Gastroesophageal sphincter (tissue), 4 donors: ENCODE measurements at places on chromosomes 3 and 15. TPM values are rescaled to one million over a fixed set of nuclear protein-coding genes. Genes with fewer than 3 reads are reported as not detected.

- no peak for ATAC-seq
These were observed 16.6 kb upstream of the SEC13 start for GRCh38 chr3:10337323-10338163.

DNA sequence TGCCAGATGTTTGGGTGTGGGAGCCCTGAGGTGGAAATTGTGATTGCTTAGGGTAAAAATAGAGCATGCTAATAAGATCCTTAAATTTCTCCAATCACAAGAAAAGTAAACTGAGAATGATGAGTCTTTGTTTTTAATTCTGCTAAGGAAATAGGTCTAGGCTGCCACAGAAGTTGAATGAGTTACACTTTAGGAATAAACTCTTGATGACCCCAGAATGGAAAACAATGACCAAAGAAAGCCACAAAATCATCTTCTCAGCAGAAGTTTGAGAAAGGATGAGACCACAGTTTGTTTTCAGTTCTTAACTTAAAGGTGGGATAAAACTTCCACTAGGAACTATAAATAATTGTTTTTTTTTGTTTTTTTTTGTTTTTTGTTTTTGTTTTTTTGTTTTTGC lies 164.6 kb upstream of the BCL6 start:
- ATAC-seq: no peak

DNA sequence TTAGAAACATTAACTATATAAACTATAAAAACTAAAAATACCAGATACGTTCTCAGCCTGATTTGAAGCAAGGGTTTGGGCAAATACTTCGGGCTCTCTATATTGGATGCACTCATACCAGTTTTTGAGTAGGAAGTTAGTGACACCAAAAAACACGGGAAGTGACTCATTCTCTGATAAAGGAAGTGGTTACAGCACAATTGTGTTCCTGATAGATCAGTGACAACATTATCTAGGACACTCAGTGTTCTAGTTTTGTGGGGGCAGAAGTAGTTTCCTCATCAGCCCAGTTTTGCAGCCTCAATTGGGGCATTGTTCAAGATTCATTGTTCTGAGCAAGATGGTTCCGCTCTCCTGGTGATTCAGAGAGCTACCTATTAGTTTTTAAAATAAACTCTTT lies 469.6 kb upstream of the DPPA4 start:
- peak; percentile 31 for ATAC-seq

- no peak for ATAC-seq
These were observed 17.3 kb downstream of the PLS1 start for GRCh38 chr3:142613491-142613890.

DNA sequence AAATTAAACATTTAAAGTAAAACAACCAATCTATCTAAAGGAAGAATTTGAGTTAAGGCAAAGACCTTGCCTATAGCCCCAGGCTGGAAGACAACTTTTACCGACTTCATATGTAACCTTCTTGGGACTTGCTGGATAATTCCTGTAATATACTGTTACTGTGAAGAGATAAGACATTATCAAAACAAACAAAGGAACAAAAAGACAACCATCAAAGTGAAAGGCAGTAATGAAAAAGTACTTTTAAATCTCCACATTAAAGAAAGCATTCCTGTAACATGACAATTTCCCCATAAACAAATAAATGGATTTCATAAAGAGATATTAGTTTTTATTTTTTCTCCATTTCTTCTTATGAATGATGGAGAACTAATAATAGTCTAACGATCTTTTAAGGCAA lies 2.4 kb downstream of the CMTM6 start:
- ATAC-seq: no peak

- no peak for ATAC-seq
These were observed 23.9 kb upstream of the AP4E1 start for GRCh38 chr15:50884540-50884939.

DNA sequence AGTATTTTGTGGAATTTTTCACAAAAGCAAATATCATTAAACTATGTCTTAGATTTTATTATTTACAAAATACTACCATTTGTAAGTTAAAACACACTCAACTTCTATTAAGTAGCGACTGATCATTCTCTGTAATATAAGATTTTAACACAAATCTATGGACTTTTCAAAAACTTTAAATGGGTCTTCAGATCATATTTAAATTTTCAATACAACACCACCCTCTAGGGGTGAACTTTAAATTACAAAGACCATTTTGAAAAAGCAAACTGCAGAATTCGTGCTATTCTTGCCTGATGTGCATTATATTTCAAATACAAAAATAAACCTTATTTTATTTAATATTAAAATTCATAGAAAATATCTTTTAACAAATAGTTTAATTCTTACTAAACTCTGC lies 8.2 kb upstream of the VGLL4 start:
- no peak for ATAC-seq

DNA sequence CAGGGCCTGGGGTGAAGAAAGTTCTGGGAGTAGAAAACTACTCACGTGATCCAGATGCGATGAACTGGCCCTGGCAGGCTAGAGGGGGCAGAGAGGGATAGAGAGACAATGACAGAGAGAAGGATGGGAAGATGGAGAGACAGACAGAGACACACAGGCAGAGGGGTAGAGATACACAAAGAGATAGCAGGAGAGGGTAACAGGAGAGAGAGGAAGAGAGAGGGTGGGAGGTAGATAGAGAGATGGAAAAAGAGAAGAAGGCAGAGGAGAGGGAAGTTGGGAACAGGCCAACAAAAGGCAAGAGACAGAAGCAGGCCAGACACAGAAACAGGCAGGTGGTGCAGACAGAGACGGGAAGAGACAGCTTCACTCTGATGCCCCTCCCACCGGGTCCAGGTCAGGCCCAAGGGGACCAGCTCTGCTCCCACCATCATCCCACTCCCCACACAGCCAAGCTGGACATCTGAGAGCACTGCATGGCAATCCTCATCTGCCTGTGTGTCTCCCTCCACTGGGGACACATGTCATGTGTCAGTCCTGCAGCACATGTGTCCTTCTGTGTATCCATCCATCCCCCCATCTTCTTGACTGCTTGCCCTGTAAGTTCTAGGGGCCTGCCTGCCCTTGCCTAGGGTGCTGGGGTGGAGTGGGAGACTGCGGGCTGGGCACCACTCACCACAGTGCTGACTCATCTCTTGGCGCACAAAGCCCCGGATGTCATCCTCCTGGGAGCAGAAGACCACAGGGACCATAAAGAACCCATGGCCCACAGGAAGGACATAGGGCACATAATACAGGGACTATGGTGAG lies 2.2 kb upstream of the UCN2 start:
- ATAC-seq: no peak

- ATAC-seq: no peak
These were observed 912.7 kb downstream of the TUSC7 start for GRCh38 chr3:117622171-117622841.

DNA sequence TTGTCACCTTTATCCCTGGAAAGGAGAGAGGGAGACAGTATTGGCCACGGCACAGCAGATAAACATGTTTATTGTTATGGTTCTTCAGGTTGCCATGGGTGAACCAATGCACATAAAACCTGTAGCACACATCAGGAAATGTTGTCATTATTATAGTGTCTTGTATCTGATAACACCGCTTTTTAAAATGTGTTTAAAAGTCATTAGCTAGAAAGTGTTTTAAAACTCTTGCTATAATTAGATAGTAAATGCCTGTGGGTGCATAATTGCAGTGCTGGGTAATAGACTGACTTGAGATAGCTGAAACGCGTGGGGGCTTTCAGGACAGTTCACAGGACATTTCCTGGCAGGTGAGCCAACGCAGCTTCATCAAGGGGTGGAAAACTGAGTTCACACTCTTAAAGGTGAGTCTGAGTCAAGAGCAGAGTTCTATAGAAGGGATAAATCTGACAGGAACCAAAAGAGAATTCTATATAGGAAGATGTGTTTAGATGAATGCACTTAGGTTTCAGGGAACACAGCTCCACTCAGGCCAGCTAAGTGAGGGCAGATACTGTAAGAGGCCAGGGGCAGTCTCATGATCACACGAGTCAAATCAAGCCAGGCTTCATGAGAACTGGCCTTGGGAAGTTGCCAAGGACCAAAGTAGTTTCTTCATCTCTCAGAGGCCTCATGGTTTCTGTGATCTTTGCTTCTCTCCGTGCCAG lies 35.6 kb upstream of the PPP4R2 start:
- ATAC-seq: peak; percentile 39

- no peak for ATAC-seq
These were observed 36.5 kb downstream of the OXNAD1 start for GRCh38 chr3:16301507-16301906.

DNA sequence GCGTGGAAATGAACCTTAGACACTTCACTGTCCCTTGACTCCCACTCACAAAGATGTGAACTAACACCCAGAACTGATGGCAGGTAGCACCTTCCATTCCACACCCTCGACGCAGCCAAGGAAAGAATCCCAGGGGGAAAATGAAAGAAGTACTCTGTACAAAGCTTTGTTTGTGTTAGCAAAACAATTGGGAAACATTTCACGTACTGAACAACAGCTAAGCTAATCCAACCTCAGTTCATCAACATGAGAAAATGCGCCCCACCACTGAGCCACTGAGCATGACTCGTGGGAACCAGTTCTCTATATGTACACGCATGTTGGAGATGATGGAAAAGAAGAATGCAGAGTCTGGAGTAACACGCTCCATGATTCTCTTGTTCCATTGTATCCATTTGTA lies 32.0 kb downstream of the CORO2B start:
- no peak for ATAC-seq

DNA sequence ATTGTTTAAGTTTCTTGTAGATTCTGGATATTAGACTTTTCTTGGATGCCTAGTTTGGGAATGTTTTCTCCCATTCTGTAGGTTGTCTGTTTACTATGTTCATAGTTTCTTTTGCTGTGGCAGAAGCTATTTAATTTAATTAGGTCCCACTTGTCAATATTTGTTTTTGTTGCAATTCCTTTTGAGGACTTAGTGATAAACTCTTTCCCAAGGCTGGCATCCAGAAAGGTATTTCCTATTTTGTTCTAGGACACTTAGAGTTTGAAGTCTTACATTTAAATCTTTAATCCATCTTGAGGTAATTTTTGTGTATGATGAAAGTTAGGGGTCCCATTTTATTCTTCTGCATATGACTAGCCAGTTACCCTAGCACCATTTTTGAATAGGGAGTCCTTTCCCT lies 54.9 kb downstream of the MME start:
- no peak for ATAC-seq

- ATAC-seq: peak; percentile 91
These were observed 5.8 kb downstream of the ISLR start for GRCh38 chr15:74179101-74179841.

DNA sequence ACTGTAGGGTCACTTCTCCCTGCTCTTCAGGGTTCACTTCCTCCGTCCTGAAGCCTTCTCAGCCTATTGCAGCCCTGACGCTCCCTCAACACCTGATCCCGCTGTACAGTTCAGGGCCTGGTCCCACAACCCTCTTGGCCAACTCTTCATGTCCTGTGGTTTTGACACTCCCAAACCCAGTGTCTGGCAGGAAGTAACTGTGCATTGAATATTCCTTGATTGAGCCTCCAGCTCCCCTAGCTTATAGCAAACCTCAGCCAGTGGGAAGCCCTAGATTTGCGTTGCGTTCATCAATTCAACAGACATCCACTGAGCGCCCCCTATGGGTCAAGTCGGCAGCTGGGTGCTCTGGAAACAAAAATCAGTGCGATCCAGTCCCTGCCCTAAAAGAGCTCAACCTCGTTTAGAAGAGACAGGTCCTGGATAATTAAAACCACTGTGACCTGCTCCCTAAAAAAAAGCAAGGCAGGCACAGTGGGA lies 13.5 kb downstream of the UBAP1L start:
- peak; percentile 62 for ATAC-seq

GRCh38 chr3:157669416-157669815 lies 166.2 kb upstream of the VEPH1 start:
- ATAC-seq: no peak

DNA sequence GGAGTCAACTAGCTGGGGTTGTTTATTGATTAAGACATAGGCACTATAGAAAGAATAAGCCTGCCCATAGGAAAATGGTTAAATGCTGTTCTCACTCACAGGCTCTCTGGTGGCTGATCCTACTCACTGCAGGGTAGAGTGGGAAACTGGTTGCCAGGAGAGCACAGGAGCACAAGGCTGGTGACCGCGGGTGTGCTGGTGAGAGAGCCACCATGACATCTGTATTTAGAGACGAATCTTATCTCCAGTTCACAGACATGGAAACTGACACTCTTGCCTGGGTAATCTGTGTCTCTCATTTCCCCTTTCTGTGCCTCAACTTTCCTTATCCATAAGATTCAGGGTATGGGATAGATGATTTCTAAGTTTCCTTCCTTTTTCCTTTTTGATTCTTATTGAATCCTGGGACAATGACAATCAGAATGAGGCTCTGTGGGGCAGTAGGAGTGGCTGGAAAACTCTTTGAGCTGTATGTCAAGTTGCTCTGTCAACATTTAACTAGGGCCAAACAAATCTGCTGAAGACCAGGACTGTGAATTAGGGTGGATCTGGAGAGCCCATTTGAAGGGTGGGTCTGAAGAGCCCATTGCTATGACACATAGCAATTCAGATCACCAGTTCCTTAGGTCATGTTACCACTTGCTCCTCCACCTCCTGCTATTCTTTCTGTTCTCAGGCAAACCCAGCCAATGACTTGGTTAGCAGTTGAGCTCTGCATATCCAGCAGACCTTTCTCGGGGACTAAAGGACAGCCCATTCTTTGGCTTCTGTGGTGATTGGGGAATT lies 286.1 kb upstream of the TBL1XR1 start:
- no peak for ATAC-seq

DNA sequence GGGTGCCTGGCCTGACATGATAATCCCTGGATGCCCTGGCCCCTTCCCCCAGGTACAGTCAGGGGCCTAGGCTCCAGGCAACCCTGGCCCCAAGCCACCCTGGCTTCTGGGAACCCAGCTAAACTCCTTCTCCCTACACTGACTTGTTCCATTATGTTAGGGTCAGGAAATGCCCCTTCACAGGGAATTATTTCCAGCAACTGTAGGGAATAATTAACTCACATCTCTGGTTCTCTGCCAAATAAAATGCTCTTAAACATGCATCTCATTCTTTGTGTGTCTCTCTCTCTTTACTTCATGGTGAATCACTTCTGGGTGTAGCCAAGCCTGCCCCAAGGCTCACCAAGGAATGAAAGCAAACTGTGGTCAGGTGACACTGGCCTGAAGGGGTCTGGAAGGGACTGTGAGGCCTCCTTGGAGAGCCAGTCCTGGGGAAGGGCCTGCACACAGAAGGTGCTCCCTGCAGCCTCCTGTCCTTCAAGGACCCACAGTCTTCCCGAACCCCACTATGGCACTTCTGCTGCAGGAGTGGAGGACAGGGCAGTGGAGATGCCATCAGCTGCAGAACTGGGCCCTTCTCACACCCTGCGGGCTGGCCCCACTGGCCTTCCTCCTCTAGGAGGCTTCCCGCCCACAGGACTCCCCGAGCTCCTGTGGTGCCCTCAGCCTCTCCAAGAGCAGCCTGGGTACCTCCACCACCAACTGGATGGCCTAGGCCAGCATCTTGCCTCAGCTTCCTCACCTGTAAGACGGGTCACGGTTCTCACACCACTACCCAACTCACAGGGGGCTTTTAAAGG lies 17.6 kb downstream of the TKT start:
- peak; percentile 16 for ATAC-seq

GRCh38 chr3:71847794-71848193 lies 62.8 kb upstream of the PROK2 start:
- no peak for ATAC-seq

Gene SYNPR
- 0.47 TPM for total RNA-seq

Gene PLOD2
- total RNA-seq: 55.1 TPM

Gene ISLR2
- 5.4 TPM for total RNA-seq

Gene FBXW12
- total RNA-seq: not detected

Gene UROC1
- total RNA-seq: not detected

Gene RARRES1
- total RNA-seq: 110 TPM

Gene RSL24D1
- 75.6 TPM for total RNA-seq

Gene IL5RA
- 0.72 TPM for total RNA-seq
